ENCODE measurements at places on chromosomes 16 and 17. TPM values are rescaled to one million over a fixed set of nuclear protein-coding genes. Genes with fewer than 3 reads are reported as not detected.

GRCh38 chr16:69105501-69106361 lies at the start of gene HAS3:
Gene HAS3 (plus strand): TSS chr16:69105653. CDS start chr16:69109396, 3,743 bp downstream.
- H3K4me3 ChIP-seq, result peak within 1 kb of the TSS; percentile 82
- DNase-seq, result peak; percentile 81
- H3K36me3 ChIP-seq, result peaks cover 16% of the 10 kb centered on the region
- H3K4me1 ChIP-seq, result peaks cover 16% of the 10 kb centered on the region
- no peaks in the 10 kb centered on the region for H3K27me3 ChIP-seq

DNA sequence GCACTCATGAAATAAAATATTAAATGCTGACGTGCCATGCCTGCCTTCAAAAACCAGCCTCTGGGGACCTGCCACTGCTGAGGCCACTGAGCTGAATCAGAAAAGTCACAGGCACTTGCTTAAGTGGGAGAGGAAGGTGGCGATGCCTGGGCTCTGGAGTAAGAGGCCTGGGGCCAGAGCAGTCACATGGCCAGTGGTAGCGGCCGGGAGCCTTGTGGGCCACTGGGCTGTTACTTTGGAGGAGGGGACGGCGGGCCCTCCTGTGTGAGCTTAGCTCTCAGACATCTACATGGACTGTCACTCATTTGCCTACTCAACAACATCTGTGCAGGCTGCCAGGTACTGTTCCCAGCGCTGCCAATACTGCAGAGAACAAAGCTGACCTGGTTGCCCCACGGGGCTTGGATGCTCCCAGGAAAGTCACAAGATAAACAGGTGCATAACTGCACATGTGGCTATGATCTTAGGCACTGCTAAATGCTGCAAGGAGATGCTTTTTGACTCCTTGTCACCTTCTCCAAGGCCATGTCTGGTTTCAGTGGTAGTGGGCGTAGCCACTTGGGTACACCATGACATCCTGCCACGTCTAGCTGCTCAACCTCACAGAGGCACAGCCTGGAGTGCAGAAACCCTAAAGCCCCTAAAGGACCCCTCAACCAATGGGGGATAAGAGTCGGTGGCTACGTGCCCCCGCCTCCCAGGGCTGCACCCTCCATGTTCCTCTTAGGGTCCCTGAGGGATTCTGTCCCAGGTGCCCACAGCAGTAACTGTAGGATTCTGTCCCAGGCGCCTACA lies 11.6 kb downstream of the COTL1 start:
- H3K4me3 ChIP-seq, result no peak overlapping the region
- no peaks in the 10 kb centered on the region for H3K27me3 ChIP-seq
- DNase-seq, result no peak

GRCh38 chr17:81930142-81931125 lies 2.9 kb upstream of the MAFG start:
- H3K4me1 ChIP-seq, result peaks cover 3% of the 10 kb centered on the region
- DNase-seq, result no peak
- peaks cover 12% of the 10 kb centered on the region for H3K27me3 ChIP-seq
- peaks cover 25% of the 10 kb centered on the region for H3K36me3 ChIP-seq
- H3K4me3 ChIP-seq, result no peak overlapping the region

DNA sequence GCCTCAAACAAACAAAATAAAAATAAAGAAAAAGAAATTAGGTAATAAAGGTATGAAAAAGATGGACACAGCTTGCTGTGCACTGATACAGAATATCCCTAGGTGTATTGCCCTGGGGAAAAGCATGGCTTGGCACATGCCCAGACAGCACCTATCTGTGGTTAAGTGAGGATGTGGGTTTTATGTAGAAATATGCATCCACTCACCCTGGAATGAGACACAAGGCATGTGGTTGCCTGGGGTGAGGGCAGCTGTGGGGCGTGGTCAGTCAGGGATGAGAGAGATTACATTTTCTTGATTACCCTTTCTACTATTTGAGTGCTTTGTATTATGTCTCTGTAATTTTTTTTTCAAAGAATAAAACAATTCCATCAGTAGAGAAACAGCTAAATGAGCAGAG lies 6.9 kb downstream of the PLLP start:
- H3K27me3 ChIP-seq, result no peaks in the 10 kb centered on the region
- DNase-seq, result no peak
- no peak overlapping the region for H3K27ac ChIP-seq
- H3K4me1 ChIP-seq, result no peaks in the 10 kb centered on the region
- no peaks in the 10 kb centered on the region for H3K36me3 ChIP-seq

GRCh38 chr16:11685844-11686618 lies 17.8 kb downstream of the SNN start:
- peaks cover 2% of the 10 kb centered on the region for H3K4me1 ChIP-seq
- no peak overlapping the region for H3K27ac ChIP-seq
- H3K36me3 ChIP-seq, result no peaks in the 10 kb centered on the region
- no peaks in the 10 kb centered on the region for H3K27me3 ChIP-seq
- no peak overlapping the region for H3K4me3 ChIP-seq
- DNase-seq, result no peak

DNA sequence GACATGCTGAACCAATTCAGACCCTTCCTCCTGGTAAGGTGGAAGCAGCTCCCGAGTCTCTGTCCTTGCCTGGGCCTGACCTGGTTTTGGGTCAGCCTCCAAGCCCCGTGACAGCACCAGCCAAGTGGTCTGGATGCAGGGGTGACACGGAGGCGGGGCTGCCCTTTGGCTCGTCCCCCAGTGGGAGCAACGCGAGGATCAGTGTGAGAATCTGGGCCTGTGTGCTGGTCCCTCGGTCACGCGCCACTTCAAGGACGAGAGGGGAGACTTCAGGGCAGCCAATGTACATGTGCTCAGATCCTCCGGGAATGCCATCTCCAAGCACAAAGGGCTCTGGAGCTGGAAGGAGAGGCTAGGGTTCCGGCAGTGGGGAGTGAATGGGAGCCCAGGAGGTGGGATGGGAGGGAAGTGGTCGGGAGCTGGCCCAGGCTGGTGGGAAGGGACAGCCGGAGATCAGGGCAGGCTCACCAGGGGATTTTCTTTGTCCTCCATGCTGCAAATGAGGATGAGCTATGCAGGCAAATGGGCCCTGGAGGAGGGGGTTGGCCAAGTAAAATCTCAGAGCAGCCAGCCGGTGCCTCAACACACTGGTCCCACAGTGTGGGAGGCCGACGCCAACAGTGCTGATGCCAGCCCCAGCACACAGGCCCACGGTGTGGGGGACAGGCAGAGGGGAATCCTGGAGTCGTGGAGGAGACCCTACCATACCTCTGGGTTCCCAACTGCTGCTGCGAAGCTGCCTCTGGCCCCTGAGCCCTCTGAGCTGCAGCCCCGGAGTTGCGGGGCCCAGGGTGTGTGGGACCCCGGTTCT lies 4.2 kb upstream of the NDRG4 start:
- no peaks in the 10 kb centered on the region for H3K36me3 ChIP-seq
- H3K27ac ChIP-seq, result peak overlapping the region; percentile 82
- H3K4me1 ChIP-seq, result peaks cover 19% of the 10 kb centered on the region

DNA sequence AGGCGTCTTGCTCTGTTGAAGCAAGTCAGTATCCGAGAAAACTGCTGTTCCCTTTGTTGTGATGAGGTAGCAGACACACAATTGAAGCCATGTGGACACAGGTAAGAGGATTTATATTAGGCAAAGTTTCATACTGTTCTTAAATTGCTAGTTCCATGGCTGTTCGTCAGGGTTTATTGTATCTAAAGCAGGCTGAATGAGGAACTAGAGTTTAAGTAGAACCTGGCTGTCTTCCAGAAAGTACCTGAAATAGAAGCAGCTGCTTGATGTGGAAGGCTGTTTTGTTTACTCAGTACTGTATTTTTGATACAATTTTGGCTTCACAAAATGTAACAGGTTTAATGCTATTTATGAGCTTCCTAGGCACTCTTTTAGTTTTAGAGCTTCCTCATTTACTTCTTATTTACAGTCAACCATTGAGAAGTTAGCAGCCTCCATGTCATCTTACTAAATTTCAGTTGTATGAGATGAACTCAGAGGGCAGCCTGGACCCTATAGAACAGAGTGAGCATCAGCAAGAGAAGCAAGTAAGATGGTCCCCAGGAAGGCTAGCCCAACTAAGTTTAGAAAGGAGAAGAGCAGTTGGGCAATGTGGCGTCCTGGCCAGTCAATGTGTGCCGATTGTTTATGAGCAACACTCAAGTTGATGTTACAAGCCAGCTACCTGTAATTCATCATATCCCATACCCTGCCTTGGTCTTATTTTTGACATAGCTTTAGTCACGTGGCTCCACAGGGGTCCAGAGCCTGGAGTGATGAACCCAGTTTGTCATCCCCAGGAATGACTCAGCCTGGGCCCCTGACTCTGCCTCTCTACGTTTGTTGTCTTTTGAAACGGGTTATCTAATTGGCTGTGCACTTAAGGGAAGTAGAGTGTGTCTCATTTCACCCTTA lies 9.7 kb upstream of the ARL2BP start:
- DNase-seq, result no peak
- H3K4me1 ChIP-seq, result no peaks in the 10 kb centered on the region
- no peaks in the 10 kb centered on the region for H3K27me3 ChIP-seq
- peaks cover 45% of the 10 kb centered on the region for H3K36me3 ChIP-seq

DNA sequence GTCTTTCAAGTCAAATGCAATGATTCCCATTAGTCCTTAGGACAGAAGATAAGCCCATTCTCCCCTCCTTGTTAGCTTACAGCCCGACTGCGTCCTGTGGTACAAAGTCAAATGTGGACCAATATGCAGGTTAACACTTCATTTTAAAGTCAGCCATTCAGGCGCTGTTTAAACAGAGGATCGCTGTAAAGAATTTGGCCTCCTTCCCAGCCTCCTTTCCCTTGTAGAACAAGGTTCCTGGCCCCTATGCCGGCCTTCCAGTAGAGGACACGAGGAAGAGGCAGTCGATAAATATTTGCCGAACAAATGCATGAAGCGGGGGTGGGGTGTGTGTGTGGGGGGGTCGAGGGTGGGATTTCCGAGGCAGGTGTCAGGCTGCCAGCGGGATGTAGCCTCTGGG lies 4.3 kb downstream of the SDK2 start:
- no peak for DNase-seq
- no peaks in the 10 kb centered on the region for H3K4me1 ChIP-seq
- H3K36me3 ChIP-seq, result no peaks in the 10 kb centered on the region
- H3K27me3 ChIP-seq, result peaks cover 18% of the 10 kb centered on the region
- no peak overlapping the region for H3K4me3 ChIP-seq
- H3K27ac ChIP-seq, result no peak overlapping the region

GRCh38 chr16:88977018-88977811 lies at the start of gene CBFA2T3:
Gene CBFA2T3 (minus strand): TSS chr16:88977207. CDS start chr16:88976807, 400 bp downstream.
- DNase-seq, result no peak
- no peaks in the 10 kb centered on the region for H3K4me1 ChIP-seq
- H3K4me3 ChIP-seq, result no peak within 1 kb of the TSS
- no peak within 1 kb of the TSS for H3K27ac ChIP-seq
- no peaks in the 10 kb centered on the region for H3K36me3 ChIP-seq
- H3K27me3 ChIP-seq, result no peaks in the 10 kb centered on the region

DNA sequence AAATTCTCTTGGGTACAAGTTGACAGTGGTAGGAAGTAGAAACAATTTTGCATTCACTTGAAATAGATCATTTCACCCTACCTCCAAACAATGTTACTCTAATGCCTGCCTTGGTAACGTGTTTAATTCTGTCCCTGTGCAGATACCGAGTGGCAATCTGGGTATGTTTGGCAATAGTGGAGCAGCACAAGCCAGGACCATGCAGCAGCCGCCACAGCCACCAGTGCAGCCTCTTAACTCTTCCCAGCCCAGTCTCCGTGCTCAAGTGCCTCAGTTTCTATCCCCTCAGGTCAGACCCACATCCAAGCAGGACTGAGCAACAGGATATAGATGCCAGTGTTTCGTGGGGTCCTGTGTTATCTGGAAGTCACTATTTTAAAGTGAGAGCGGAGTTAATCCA lies 49.3 kb downstream of the TMC6 start:
- H3K4me1 ChIP-seq, result no peaks in the 10 kb centered on the region
- no peak for DNase-seq
- no peak overlapping the region for H3K27ac ChIP-seq
- H3K36me3 ChIP-seq, result peaks cover 36% of the 10 kb centered on the region

DNA sequence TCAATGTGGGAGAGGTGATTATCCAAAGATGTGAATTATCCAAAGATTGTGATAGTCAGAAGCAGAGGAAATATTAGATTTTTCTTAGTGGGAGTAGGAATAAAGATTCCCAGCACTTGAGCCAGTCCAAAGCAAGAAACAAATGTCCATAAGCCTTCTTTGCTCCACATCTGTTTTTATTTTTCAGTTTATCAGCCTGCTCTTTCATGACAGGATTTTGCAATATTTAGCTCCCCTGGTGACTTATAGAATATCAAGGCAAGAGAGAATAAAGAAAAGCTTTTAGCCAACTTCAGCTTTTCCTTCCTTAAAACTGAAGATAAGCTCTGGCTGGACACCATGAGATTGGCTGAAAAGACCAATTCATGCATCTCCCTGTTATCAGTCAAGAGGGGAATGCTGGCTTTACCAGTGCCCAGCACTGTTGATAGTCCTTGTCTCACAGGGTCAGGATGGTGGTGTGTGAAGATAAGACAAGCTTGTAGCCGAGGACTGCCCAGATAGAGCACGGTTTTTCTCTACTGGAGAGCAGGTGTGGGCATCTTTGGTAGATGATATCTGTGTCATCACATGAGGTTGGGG lies 706.5 kb downstream of the KCNJ2 start:
- no peaks in the 10 kb centered on the region for H3K27me3 ChIP-seq
- H3K4me3 ChIP-seq, result no peak overlapping the region
- no peaks in the 10 kb centered on the region for H3K4me1 ChIP-seq
- no peak for DNase-seq

- no peaks in the 10 kb centered on the region for H3K36me3 ChIP-seq
- H3K27ac ChIP-seq, result no peak overlapping the region
- DNase-seq, result no peak
- no peaks in the 10 kb centered on the region for H3K4me1 ChIP-seq
Observed at GRCh38 chr17:71423871-71424546, 696.8 kb upstream of the SOX9 start.

GRCh38 chr17:61464843-61465180 lies 12.6 kb downstream of the TBX4 start:
- H3K36me3 ChIP-seq, result no peaks in the 10 kb centered on the region
- peaks cover 72% of the 10 kb centered on the region for H3K27me3 ChIP-seq
- H3K4me1 ChIP-seq, result peaks cover 11% of the 10 kb centered on the region
- no peak for DNase-seq
- H3K4me3 ChIP-seq, result no peak overlapping the region

GRCh38 chr16:13510425-13511151 lies 409.4 kb upstream of the ERCC4 start:
- no peak for DNase-seq
- no peak overlapping the region for H3K27ac ChIP-seq
- H3K36me3 ChIP-seq, result no peaks in the 10 kb centered on the region
- no peaks in the 10 kb centered on the region for H3K4me1 ChIP-seq

DNA sequence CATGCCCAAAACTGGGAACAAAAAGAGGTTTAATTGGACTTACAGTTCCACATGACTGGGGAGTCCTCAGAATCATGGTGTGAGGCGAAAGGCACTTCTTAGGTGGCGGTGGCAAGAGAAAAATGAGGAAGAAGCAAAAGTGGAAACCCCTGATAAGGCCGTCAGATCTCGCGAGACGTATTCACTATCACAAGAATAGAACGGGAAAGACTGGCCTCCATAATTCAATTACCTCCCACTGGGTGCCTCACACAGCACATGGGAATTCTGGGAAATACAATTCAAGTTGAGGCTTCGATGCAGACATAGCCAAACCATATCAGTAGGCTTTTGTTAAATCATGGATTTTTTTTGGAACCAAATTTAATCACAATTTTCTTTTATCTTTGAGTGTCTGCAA lies 24.4 kb downstream of the RBL2 start:
- no peak for DNase-seq
- no peaks in the 10 kb centered on the region for H3K27me3 ChIP-seq
- peaks cover 61% of the 10 kb centered on the region for H3K36me3 ChIP-seq
- H3K27ac ChIP-seq, result no peak overlapping the region
- no peak overlapping the region for H3K4me3 ChIP-seq
- H3K4me1 ChIP-seq, result no peaks in the 10 kb centered on the region

The SNAI3 gene
- total RNA-seq, result 8.7 TPM

The CCL3 gene
- not detected for total RNA-seq

The MT1A gene
- total RNA-seq, result not detected

The SPATA22 gene
- not detected for total RNA-seq

The ITGAX gene
- not detected for total RNA-seq

All from H1 (cell line).